ENCODE measurements at places on chromosomes 7 and 10.

DNA sequence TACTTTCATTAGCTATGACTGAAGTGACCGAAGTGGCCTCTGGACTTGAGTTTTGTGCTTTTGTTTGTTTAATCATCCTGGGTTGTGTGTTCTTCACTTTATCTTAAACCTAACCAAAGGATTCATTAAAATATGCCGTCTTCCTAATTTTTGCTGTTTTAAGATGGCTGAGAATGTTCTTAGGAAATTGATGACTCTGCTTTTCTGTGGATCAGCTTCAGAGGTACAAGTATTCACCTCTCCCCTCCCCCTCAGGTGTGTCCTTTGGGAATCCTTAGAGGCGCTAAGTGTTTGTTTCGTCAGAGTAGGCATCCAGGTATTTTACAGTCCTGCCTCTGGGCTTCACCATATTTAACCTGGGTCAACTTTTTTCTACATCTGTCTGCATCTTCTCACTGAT, 1.1 kb downstream of the CCDC126 start:
- DNase-seq: no peak

DNA sequence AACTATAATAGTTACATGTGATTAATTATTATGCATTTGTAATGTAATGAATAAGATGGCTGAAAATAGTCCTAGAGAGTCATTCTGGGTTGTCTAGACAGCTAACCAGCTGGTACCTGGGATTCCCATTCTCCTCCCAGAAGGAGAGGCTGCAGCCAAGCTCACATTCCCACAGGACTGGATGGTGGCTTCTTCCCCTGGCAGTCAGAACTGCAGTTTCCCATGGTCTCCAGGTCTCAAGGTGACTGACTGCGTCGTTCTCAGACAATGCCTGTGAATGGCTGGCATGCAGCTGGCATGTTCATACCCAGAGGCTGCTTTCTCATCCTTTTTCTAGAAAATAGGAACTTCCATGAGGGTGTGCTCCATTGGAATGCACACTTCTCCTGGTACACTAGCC, 21.3 kb downstream of the TAS2R16 start:
- DNase-seq: no peak

GRCh38 chr7:94511718-94512117, 2.1 kb downstream of the CASD1 start:
- no peak for DNase-seq

DNA sequence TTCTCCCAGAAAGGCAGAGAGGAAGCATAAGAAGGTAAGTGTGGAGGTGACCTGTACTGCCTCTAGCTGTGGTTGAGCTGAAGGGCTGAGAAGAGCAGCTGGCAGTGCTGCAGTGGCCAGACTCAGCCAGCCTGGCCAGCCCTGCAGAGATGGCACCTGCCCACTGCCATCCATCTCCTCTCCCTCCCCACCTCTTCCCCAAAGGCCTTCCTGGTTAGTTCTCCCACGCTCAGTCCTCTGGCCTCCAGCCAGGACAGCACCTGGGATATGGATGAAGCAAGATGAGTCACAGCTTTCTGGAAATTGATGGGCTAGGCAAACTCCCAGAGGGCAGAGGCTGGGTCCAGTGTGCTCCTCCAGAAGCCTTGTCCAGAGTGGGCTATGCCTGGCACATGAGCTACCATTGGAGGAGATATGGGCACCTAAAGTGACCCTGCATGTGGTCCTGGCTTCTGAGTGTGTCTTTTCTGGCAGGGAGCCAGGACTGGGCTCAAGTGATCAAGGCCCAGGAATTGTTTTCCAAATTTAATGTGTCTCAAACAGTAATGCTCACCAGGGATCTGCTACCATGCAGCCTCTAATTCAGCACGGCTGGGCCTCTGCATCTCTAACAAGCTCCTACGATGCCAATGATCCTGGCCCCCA, 81.0 kb upstream of the CACUL1 start:
- DNase-seq: no peak

- no peak for DNase-seq
These were observed 194.6 kb upstream of the PDE1C start for GRCh38 chr7:32264702-32265284.

GRCh38 chr7:133301444-133301843, 48.6 kb downstream of the EXOC4 start:
- DNase-seq: no peak

Data from NCI-H524 treated with DMSO at 0.1 percent for 48 hours (cell line).